ENCODE measurements at places on chromosomes 7 and 10.

DNA sequence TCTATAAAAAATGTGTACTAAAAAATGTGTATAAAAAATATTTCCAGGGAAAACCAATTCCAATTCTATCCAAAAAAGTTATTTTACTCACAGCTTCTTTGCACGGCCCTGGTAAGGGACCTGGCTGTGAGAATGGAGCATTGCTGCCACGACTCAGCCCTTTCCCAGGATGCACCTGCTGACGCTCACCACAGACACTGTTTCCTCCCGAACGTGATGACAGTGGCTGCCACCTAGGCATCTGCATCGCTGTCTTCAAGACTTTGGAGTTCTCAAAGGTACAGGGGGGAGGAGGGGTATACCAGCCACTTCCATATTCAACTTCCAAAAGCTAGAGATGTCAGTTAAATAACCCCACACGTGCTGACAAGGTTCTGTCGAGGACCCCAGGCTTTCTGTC is 23.9 kb upstream of the PTPRN2 start:
- DNase-seq = no peak

DNA sequence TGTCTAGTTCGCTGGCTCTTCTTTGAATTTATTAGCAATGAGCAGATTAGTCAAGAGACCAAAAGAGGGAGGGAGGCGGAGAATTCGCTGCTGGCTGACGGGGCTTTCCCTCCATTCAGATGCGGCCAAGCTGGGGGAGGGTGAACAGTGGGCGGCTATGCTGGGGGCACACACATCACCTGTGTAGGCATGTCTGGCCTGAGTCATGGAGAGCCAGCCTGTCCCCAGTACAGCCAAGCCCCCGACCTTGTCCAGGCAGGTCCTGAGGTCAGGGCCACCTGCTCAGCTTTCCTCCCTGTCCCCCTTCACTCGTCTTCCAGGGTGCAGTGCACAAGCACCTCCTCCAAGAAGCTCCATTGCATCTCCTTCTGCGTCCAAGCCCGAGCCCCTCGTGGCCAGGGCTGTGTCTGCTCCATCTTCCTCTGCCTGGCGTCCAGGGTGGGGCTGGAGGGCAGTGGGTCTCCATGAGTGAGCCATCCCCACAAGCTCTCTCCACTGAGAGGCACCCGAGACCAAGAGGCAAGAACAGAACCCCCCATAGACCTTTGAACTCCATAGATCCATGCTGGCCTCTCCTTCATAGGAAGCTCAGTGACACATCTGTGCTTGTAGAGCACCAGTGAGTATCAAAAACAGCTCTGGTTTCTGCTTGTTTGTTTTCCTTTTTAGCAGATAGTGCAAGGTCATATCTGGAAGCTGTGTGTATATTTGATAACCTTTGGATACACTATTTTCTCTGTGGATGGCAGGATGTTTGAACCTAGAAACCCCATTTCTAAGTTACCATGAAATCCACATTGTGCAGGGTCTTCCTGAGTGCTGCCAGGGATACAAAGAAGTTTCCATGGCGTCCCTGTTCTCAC is 1.9 kb upstream of the DEPP1 start:
- DNase-seq = no peak

- DNase-seq = no peak
These were observed 66.8 kb downstream of the TRIL start for GRCh38 chr7:28891192-28891875.

DNA sequence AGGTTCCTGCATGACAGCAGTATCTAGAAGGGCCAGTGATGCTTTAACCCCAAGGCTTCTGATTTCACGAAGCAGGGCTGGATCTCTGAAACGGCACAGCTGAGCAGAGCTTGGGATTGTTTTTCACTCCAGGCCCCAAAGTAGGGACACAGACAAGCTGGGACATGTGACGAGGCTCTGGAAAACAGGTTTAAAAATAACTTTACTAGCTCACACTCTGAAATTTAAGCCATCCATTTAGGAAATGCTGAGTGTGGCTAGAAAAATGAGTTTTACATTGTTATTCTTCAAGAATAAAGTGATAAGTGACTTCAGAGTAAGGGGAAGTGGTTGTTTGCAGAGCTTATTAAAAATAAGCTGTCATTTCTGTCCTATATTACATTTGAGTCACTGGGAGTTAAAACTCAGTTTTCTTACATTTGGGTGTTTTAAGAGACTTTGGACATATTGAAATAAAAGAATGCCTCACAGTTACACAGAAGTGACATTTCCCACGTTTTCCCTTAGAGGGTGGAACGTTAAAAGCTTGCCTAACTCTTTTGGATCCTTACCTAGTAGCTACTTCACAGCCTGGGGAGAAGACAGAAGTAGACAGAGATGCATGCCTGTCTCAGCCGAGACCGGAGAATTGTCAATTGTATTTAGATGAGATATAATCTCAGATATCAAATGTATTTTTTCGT is 107.8 kb downstream of the GALNT17 start:
- DNase-seq = no peak

GRCh38 chr7:150567169-150567568 is at the start of gene GIMAP4:
TSS of gene GIMAP4 (plus strand) at chr7:150567390. CDS start at chr7:150569902, 2,512 bp downstream.
- DNase-seq = no peak

- no peak for DNase-seq
These were observed 387.5 kb downstream of the CCSER2 start for GRCh38 chr10:84715911-84716310.

- DNase-seq = no peak
These were observed 81.3 kb upstream of the TNS3 start for GRCh38 chr7:47663213-47663612.

DNA sequence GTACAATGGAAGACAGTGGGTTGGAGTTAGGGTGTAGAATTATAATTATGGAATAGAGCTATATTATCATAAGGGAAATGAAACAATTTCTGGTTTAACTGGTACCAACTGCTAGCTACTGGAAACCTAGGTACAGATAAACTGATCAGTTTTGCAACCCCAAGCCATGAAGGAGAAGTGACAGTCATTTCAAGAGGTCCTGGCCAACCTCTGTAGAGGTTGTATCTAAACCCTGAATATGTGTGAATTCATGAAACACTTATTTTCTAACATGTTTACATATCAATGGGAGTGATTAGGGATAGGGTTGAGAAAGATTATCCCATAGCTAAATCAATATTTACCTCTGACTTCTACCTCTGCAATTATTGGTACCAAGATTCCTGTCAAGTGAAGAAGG is 29.9 kb upstream of the CC2D2B start:
- DNase-seq = no peak

DNA sequence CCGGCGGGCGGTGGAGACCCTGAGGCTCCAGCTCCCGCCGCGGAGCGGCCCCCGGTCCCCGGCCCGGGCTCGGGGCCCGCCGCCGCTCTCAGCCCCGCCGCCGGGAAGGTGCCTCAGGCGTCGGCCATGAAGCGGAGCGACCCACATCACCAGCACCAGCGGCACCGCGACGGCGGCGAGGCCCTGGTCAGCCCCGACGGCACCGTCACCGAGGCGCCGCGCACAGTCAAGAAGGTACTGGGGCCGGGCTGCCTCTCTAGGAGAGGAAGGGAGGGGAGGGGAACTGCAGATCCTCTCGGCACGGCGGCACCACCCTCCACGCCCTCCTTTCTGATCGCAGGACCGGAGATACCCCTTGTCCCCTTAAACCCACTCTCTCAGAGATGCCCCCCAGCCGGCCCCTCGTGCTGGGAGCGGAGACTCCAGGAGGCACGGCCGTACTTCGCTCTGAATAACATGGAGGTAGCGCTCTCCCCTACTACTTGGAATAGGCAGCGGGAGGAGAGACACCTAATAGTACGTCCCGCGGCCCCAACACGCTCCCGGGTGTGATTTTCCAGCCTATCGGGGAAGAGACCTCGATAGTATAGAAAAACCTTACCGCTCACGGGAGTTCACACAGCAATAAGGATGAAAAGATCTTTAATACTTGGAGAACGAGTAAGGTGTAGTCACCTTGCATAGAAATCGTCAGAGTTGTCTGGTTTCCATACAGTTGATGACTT is 538 bp downstream of the AHCYL2 start:
- DNase-seq = peak; percentile 34

DNA sequence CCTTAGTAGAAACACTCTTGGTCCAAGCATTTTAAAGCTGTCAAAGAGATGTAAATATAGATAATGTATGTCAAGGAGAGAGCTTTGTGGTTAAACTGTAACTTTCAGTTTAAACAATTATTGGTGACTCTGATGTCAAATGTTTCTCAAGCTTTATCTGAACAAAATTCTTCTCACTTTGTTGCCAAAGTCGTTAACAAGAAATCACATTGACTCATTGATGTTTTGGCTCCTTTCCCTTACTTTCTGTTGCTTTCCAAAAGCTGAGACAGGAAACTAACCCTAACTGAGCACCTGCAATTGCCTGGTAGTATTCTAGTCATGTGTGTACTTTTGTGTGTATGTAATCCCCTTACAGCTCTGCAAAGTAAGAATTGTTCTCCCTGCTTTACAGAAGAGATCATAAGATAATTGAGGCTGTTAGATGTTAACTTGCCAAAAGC is 108.5 kb downstream of the CFTR start:
- DNase-seq = no peak

- DNase-seq = no peak
These were observed 141.0 kb downstream of the PRKAG2 start for GRCh38 chr7:151735851-151736402.

GRCh38 chr7:112067632-112068540 is 138.3 kb downstream of the DOCK4 start:
- DNase-seq = no peak

GRCh38 chr7:121475806-121476205 is 79.7 kb upstream of the FAM3C start:
- no peak for DNase-seq

DNA sequence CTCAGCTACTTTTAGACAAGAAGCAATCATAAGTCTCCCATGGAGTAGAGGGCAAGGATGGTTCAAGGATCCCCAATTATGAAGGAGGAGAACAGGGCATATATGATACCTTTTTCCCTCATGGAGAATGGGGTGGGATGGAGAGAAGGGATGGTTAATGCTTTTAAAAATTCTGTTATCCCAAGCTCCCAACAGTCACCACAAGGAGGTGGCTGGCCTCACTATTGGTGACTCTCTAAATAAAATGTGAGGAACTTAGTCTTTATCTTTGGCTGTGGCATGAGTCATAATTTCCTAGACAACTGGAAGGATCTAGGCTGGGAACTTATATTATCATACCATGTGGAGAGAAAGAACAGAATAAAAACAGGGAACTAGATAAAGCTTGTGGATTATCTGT is 297.0 kb downstream of the PHTF2 start:
- no peak for DNase-seq

GRCh38 chr7:152435384-152436110 is at the start of gene KMT2C:
TSS of gene KMT2C (minus strand) at chr7:152436003. CDS start at chr7:152435786, 217 bp downstream.
- no peak for DNase-seq

GRCh38 chr10:11527068-11527467 is 84.4 kb downstream of the USP6NL start:
- no peak for DNase-seq

DNA sequence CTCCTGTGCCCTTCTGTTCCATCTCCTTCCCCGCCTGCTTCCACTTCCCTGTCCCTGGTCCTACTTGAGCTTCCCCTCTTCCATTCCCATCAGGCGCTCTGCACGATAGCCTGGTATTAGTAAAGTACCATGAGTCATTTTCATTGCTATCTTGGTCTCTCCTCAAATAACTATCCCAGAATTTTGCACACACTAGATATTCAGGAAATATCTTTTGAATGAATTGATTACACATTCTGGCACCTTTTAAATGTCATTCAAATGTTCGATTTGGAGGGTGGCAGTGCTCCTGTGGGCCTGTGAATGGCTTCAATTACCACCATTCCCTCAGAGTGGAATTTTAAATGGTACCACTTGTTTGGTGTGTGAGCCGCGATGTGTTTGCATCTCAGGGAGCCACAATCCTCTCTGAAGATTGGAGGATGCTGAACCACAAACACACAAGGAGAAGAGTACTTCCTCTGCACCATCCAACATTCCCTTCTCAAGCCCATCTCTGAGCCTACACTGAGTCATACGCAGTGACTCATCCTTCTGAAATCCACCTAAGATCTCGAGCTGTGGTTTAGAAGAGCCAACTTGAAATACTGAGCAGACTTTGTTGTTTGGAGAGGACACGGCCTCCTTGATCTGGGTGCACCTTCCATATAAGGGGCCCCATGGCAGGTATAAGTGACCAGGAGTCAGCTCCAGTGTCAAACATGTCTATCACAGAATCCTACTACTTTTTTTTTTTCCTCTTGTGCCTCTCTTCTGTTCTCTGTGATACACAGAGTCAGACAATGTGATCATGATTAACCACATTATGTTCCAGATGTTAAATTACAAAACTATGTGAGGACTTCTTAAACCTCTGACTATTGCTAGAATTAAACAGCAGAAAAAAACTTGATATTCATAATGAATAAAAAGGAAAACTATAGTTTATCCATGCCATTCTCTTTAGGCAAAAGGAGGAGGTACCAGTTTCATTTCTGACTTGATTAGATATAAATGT is 81.9 kb downstream of the BMPER start:
- no peak for DNase-seq

GRCh38 chr7:86733783-86734182 is 90.1 kb downstream of the GRM3 start:
- DNase-seq = no peak

DNA sequence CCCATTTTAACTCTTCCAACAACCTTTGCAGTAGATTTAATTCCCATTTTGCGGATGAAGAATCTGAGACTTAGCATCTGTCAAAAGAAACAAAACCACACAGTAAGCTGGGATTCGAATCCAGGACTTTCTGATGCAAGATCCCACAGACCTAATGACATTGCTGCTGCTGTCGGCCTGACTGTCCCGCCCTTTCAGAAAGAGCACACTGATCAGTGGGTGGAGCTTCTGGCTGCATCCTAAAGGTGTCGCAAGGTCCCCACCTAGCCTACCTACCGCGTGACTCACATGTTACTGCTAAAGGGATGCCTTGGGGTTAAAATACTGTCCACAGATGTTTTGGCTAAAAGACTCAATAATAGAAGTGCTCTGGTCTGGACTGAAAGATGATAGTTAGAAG is 134.7 kb downstream of the EMX2 start:
- DNase-seq = no peak

GRCh38 chr10:129085811-129086210 is 381.2 kb upstream of the MGMT start:
- DNase-seq = no peak

- no peak for DNase-seq
These were observed 113.7 kb upstream of the LRRN3 start for GRCh38 chr7:110977127-110977737.

DNA sequence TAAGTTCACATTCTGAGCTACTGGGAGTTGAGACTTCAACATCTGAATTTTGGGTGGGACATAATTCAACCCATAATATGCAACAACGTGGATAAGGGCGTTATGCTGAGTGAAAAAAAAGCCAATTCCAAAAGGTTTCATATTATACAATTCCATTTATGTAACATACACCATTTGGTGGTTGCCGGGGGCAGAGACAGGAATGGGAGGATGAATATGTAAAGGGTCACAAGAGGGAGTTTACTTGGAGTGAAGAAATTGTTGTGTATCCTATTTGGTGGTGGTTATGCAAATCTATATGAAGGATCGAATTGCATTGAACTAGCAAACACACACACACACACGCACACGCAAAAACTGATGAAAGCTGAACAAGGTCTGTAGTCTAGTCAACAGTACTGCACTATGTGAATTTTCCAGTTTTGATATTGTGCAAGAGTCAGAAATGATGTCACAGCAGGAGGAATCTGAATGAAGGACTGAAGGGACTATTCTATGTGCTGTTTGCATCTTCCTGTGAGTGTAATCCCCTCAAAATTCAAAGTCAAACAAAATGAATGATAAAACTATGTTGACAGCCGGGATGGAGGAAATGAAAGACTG is 249.2 kb upstream of the HABP2 start:
- no peak for DNase-seq

Data from stimulated activated CD4-positive, alpha-beta T cell treated with anti-CD3 and anti-CD28 coated beads, TNF-alpha, amount 100 ng/mL, for 1 hour (primary cell).